ENCODE measurements at places on chromosomes 3 and 15.

GRCh38 chr3:106823701-106824100 lies 553.5 kb upstream of the CCDC54 start:
- no peak for DNase-seq

DNA sequence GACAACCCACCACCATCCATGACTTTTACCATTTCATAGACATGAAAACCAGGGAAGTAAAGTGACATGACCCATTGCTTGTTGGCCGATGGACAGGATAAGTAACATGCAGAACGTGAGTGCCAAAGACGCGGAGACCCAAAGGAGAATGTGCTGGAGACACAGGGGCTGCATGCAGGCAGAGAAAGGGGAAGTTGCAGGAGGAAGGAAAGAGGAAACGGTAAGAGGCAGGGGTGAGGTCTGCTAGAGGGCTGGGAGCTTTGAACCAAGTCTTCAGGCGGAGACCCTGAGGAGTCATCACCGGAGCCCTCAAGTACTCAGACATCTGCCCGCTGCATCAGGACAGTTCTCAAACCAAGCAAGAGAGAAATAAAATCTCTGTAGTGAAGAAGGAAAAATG lies 34.9 kb downstream of the MAGEF1 start:
- no peak for DNase-seq

- DNase-seq, result no peak
Measured at GRCh38 chr3:29746163-29746760, 465.4 kb downstream of the RBMS3 start.

GRCh38 chr3:102079809-102080197 lies 230.5 kb downstream of the NFKBIZ start:
- no peak for DNase-seq

DNA sequence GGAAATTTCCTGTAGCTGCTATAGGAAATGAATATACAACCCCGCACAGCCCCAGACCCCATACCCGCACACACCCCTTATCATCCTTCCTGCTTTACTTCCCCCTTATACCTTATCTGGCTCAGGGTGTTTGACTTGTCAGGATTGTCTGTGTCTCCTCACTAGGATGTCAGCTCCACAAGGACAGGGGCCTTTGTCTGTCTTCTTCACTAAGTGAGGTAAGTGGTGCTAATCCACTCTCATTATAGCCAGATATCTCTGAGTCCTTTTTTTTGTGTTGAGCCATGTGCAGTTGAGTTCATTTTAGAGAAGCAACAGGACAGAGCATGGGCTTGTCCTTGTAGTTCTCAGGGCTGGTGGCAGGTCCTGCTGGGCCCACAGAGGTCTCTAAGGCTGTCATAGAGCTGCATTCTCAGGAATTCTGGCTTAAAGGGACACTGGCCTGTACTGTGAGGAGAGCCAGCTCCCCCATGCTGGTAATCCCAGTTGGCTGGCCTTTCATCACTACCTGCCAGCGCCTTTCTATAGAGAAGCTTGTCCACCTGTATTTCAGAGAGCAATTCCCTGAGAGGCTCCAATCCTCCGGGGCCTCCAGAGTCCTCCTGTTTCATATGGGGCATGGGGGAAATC lies 9.0 kb downstream of the KY start:
- no peak for DNase-seq

- DNase-seq, result no peak
Measured at GRCh38 chr15:93109336-93110102, 20.5 kb upstream of the RGMA start.

DNA sequence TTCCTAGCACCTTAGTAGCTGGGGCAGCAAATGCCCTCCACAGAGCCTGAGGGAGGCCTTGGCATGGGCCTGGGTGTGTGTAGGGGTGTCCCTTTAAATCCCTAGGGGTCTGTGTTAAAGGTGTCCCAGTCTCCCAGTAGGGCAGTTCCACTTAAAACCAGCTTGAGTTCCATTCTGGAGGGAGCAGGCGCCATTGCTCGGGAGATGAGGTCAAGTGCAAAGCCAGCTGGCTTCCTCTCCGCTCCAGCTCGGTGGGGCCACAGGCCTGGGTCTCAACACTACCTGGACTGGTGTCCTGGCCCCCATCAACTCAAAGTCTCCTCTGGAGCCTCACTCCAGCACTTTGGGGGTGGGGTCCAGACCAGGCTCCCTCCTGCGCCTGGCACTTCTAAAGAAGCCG lies 25.2 kb downstream of the FEM1B start:
- DNase-seq, result no peak

GRCh38 chr15:28096670-28097431 lies 2.3 kb downstream of the OCA2 start:
- DNase-seq, result no peak

- DNase-seq, result no peak
Measured at GRCh38 chr3:198076722-198077308, 116.8 kb downstream of the LMLN start.

DNA sequence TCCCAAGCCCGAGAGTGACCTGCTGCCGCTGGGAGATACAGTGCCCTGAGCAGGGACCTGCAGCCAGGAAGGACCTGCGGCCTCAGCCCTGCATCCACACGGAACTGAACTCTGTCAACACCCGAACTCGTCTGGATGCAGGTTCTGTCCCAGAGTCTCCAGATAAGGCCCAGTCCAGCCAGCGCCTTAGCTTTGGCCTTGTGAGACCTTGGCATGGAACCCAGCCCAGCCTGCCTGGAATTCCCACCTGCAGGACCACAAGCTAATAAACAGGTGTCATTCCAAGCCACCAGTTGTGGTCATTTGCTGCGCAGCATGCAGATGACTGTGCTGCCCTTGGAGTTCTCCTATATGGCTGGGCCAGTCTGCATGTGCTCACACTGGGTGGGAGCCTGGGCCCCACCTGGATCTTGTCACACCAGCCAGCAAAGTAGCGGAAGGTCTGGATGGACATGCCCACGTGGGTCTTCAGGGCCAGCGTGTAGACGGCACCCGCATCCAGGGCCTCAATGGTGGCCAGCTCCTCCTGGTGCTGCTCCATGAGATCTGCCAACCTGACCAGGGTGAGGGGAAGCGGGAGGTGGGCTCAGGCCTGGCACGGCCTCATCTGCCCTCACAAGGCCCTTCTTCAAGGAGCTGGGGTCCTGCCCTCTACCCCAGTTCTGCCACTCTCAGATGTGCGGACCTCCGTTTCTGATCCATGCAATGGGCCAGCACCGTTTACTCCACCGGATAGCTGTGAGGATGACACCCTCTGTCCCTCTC lies 47.2 kb upstream of the SLC41A3 start:
- no peak for DNase-seq

GRCh38 chr3:10557781-10558373 lies 52.5 kb upstream of the ATP2B2 start:
- DNase-seq, result peak; percentile 49

DNA sequence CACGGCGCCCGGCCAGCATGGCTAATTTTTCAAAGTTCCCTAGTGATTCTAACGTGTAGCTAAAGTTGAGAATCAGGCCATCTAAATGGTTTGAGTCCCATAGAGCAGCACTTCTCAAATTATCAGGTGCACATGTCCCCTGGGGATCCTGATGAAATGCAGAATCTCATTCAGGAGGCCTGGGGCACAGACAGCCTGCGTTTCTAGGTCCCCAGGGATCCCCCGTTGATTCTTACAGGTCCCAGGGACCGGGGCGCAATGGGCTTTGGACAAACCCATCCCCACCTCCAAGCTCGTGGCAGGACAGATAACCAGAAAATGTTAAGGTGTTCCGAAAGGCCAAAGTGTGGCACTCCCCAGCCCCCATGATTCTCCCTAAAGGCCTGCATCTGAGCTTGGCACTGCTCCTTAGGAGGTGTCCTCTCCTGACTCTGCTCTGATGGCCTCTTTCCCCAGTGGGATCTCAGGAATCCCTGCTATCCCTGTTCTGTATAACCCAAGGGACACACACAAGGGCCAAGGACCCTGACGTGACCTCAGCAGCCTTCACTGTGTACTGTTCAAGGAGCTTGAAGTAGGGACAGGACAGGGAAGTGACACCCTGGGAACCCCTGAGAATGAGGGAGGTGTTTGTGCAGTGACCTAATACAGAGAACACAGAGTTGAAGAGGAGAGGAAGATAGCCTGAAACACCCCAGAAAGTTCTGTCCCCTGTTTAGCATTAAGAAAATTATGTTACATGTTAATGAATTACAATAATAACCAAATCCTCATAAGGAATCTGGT lies 8.0 kb downstream of the LRRK1 start:
- DNase-seq, result no peak

DNA sequence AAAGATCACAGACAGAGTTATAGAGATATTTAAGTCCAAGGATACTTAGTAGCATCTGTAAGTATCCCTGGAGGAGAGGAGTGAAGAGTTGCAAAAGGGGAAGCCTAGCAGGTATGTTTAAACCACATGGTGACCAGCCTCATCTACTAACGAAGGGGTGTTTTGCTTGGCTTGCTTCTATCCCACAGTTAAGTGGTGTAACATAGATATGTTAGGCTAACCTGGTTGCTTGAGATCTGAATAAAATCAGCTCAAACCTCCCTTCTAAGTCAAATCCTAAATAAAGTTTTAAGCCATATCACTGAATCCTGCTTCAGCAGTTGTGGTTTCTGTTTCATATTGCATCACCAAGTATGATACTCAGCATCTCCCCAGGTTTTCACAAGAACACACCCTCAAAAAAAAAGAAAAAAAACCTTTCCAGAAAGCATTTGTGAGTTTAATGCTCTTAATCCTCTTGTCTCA lies 880.2 kb downstream of the ROBO1 start:
- no peak for DNase-seq

GRCh38 chr15:88745696-88746095 lies 57.5 kb upstream of the ACAN start:
- peak; percentile 54 for DNase-seq

GRCh38 chr15:69045802-69046201 lies 31.3 kb downstream of the NOX5 start:
- no peak for DNase-seq

DNA sequence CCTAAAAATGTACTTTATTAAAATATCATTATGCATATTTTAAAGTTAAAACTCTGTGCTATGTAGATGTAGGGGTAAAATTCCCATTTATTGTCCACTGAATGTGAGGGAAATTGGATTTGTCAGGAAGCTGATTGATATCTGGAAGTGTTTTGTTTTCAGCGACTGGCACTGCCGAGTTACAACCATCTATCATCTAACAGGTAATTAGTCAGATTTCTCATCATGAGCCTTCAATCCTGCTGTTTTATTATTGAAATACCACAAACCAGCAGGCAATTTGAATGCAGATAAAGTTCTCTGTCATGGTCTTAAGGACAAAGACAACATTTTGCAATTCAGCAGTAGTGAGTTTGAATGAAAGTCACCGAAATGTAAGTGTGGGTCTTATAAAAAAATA lies 40.5 kb downstream of the ZIC1 start:
- no peak for DNase-seq

DNA sequence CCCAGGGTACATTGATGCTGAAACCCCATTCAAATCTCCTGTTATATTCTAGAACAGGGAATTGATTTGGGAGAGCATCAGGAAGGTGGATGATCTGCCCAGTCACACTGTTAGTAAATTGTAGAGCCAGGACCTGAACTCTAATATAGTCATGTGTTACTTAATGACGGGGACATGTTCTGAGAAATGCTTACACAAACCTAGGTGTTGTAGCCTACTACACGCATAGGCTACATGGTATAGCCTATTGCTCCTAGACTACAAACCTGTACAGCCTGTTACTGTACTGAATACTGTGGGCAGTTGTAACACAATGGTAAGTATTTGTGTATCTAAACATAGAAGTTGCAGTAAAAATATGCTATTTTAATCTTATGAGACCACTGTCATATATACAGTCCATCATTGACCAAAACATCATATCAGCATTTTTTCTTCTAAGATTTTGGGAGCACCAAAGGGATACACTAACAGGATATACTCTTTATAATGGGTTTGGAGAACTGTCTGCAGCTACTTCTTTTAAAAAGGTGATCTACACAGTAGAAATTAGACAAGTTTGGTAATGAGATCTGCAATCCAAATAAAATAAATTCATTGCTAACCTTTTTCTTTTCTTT lies 5.8 kb downstream of the B2M start:
- DNase-seq, result no peak

- no peak for DNase-seq
Measured at GRCh38 chr15:66864871-66865281, 162.8 kb downstream of the SMAD6 start.

GRCh38 chr15:75810874-75811498 lies 32.3 kb upstream of the UBE2Q2 start:
- no peak for DNase-seq

DNA sequence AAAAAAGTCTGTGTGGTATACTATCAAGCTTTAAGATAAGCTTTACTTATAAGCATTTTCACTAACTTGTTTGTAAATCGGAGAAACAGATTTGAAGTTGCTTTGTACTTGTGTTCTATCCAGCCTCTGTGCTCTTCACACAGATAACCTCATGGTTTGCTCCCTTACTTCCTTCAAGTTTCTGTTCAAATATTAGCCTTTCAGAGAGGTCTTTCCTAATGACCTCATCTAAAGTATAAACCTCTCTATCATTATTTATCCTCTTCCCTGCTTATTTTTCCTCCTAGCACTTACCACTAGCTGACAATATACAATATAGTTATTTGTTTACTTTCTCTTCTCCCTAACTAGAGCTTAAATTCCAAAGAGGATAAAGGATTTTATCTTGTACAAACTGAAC lies 180.0 kb downstream of the CBLB start:
- DNase-seq, result no peak

DNA sequence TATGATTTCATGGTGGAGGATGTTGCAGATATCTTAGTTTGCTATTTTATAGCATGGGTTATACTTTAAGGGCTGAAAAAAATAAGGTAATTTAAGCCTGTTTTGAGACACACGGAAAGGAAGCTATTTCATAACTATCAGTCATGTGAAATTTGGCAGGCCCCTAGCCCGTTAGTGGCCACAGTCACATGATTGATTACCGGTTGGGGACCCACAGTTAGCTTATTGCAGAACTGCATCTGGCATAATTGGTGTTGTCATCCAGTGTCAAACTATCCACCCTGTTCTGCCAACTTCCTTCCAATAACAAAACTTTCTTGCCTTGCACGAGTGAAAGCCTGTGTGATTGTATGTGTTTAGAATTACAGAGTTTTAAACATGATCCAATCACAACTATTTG lies 35.2 kb downstream of the FNDC3B start:
- DNase-seq, result no peak

- DNase-seq, result no peak
Measured at GRCh38 chr3:150074697-150075416, 104.2 kb upstream of the PFN2 start.

DNA sequence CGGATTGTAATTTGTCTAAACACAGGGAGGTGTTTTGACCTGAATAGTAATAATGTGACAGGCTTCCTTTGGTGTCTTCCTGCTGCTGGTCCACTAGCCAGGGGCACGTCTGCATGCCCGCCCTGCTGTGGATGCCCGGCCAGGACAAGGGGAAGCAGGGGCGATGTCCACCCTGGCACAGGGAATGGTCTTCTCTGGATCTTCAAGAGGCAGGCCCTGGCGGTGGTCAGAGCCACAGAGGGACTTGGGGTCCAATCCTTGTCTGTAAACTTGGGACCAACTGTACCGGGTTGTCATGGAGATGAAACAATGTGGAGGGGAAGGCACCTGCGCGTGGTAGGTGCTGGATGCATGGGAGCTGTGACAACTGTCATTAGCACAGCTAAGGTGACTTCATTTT lies 134.1 kb downstream of the RPLP1 start:
- DNase-seq, result no peak
